Ureter (tissue), 1 donor: ENCODE measurements at places on chromosomes 1 and 21. TPM values are rescaled to one million over a fixed set of nuclear protein-coding genes. Genes with fewer than 3 reads are reported as not detected.

DNA sequence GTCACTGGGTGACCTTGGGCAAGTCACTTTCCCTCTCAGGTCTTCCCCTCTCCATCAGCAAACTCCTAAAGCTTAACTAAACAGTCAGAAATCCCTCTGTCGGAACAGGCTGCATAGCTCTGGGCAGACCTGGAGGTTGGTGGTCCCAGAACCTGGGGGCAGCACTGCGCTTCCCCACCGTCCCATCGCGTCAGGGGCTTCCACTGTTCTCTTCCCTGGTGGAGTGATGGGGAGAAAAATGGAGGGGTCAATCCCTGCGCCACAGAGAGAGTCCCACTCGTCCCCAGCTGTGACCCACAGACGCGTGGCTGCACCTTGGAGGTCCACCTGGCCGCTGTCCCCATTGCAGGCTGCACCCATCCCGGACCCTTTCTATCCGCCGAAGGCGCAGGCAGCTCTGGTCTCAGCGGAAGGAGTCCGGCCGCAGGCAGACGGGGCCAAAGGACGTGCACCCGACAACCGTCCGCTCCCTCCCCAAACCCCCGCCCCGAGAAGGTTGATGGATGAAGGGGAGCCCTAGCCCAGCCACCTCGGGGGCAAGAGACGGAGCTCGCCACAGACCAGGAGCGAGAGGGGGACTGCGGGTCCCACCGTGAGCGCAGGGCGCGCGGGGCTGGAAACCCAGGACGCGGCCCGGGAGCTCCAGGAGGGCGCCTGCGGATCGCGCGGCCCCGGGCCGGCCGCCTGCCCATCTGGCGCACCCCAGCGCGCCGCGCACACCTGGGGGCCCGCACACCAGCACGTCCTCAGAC lies 588 bp upstream of the WNT3A start:
- DNase-seq: no peak

Gene HSD11B1
- 4.1 TPM for total RNA-seq

GRCh38 chr1:213658457-213658856 lies 329.3 kb upstream of the PROX1 start:
- no peak for DNase-seq

Gene RCSD1
- 8.7 TPM for total RNA-seq

- DNase-seq: no peak
Observed at GRCh38 chr1:84771895-84772294, 81.6 kb upstream of the SSX2IP start.

DNA sequence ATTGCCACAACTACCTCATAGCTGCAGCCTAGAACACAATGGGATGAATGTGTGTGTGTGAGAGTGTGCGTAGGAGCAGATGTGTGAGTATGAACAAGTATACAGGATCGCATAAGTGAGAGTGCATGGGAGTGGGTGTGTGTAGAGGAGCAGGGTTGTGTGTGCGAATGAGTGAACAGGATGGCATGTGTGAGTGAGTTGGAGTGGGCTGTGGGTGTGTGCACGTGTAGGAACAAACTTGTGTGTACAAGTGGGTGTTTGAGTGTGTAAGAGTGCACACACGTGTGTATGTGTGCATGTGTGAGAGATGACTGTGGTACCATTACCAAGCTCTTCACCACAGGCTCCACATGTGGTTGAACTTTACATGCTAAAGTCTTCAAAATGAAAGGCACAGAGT lies 175.4 kb upstream of the EDN2 start:
- no peak for DNase-seq
